ENCODE measurements at places on chromosomes 5 and 9. TPM values are rescaled to one million over a fixed set of nuclear protein-coding genes. Genes with fewer than 3 reads are reported as not detected.

The PCDHGA11 gene
- not detected for polyA plus RNA-seq

The FGD3 gene
- 26.1 TPM for polyA plus RNA-seq

The ANKRA2 gene
- polyA plus RNA-seq: 37.9 TPM

The RNF180 gene
- polyA plus RNA-seq: 1.2 TPM

The F12 gene
- polyA plus RNA-seq: 17.0 TPM

The PCSK5 gene
- polyA plus RNA-seq: 14.3 TPM

The CCDC183 gene
- 2.7 TPM for polyA plus RNA-seq

The FASTKD3 gene
- polyA plus RNA-seq: 11.7 TPM

The WASHC1 gene
- 17.9 TPM for polyA plus RNA-seq

The DEPDC1B gene
- 9.4 TPM for polyA plus RNA-seq

DNA sequence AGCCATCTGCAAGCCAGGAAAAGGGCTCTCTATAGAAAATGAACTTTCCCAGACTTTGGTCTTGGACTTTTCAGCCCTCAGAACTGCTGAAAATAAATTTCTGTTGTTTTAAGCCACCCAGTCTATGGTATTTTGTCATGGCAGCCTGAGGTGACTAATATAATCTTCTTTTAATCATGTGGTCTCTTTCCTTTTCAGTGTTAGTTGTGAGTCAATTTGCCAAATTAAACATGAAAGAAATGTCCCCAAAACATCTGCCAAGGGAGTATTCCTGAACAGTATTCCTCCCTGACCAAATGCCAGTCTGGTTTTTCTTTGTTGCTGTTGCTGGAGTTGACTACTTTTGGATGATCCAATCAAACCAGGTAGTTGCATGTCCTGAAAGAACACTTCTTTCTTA lies 4.7 kb upstream of the YTHDC2 start:
- no peak overlapping the region for H3K4me3 ChIP-seq
- peaks cover 4% of the 10 kb centered on the region for H3K4me1 ChIP-seq
- H3K27me3 ChIP-seq: peaks cover 5% of the 10 kb centered on the region
- no peaks in the 10 kb centered on the region for H3K36me3 ChIP-seq

GRCh38 chr5:7246287-7246686 lies 149.7 kb upstream of the ADCY2 start:
- no peak overlapping the region for H3K27ac ChIP-seq
- DNase-seq: no peak
- H3K27me3 ChIP-seq: no peaks in the 10 kb centered on the region
- peaks cover 6% of the 10 kb centered on the region for H3K4me1 ChIP-seq
- H3K36me3 ChIP-seq: no peaks in the 10 kb centered on the region
- no peak overlapping the region for H3K4me3 ChIP-seq

GRCh38 chr5:171318026-171318425 lies 9.0 kb downstream of the TLX3 start:
- DNase-seq: no peak
- H3K27ac ChIP-seq: no peak overlapping the region
- no peak overlapping the region for H3K4me3 ChIP-seq

GRCh38 chr5:161273410-161273809 lies 273.1 kb downstream of the GABRB2 start:
- H3K4me1 ChIP-seq: no peaks in the 10 kb centered on the region
- DNase-seq: no peak
- no peak overlapping the region for H3K4me3 ChIP-seq
- H3K36me3 ChIP-seq: no peaks in the 10 kb centered on the region

DNA sequence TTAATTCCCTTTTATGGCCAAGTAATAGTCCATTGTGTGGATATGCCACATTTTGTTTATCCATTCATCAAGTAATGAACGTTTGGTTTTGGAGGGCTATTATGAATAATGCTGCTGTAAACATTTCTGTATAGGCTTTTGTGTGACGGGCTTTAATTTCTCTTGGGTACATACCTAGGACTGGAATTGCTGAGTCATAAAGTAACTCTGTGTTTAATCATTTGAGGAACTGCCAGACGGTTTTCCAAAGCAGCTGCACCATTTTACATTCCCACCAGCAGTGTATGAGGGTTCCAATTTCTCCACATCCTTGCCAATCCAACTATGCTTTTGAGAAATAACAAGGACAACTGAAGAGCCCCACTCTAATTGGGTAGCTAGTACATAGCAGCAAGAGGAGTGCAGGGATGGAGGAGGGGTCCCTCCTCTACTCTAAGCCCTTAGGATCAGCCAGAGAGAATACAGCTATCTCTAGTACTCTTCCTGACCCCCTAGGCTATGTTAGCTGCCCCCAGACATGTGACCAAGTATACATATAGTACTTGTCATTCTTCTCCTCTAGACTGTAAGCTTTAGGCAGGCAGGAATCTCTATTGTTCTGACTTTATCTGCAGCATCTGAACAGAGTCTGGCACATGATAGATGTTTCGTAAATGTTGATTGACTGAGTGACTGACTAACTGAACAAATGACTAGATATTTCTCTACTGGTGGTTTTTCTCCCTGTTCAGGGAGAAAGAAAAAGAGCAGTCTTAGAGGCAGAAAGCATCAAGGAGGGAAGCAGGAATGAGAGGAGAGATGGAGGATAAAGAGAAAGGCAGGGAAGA lies 22.1 kb upstream of the MATR3 start:
- DNase-seq: no peak
- no peak overlapping the region for H3K4me3 ChIP-seq
- no peaks in the 10 kb centered on the region for H3K36me3 ChIP-seq
- no peaks in the 10 kb centered on the region for H3K27me3 ChIP-seq
- peaks cover 13% of the 10 kb centered on the region for H3K4me1 ChIP-seq

DNA sequence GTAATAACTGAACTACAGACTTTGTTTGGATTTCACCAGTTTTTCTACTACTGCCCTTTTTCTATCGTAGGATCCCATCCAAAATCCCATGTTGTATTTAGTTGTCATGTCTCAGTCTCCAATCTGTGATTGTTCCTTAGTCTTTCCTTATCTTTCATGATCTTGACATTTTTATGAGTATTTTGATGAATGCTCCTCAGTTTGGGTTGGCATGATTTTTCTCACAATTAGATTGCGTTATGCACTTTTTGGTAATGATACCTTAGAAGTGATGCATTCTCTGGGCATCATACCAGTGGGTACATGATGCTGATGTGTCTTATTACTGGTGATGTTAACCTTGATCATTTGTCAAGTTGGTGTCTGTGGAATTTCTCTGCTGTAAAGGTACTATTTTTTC lies 5.7 kb downstream of the SLC22A4 start:
- no peaks in the 10 kb centered on the region for H3K36me3 ChIP-seq
- no peak overlapping the region for H3K4me3 ChIP-seq
- no peak for DNase-seq
- H3K4me1 ChIP-seq: peaks cover 4% of the 10 kb centered on the region
- H3K27ac ChIP-seq: no peak overlapping the region
- H3K27me3 ChIP-seq: no peaks in the 10 kb centered on the region

- no peaks in the 10 kb centered on the region for H3K27me3 ChIP-seq
- H3K4me1 ChIP-seq: no peaks in the 10 kb centered on the region
- H3K4me3 ChIP-seq: no peak overlapping the region
- no peak for DNase-seq
- H3K36me3 ChIP-seq: no peaks in the 10 kb centered on the region
These were observed 113.3 kb downstream of the PTTG1 start for GRCh38 chr5:160534914-160535313.

DNA sequence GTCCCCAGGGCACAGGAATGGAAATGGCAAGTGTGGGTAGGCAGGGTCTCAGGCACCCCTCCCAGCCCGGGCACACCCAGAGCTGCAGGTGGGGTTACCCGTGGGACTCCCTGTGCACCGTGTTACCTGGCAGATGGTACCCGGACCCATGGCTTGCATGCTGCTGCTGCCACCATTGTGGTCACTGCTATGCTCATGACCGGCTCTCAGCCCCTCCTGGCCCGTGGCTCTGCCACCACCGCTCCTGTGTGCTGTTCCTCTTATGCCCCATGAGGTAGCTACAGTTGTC lies 21.7 kb upstream of the HMCN2 start:
- H3K4me1 ChIP-seq: no peaks in the 10 kb centered on the region
- no peaks in the 10 kb centered on the region for H3K36me3 ChIP-seq
- H3K27me3 ChIP-seq: no peaks in the 10 kb centered on the region
- DNase-seq: no peak
- no peak overlapping the region for H3K27ac ChIP-seq

- H3K27me3 ChIP-seq: no peaks in the 10 kb centered on the region
- H3K27ac ChIP-seq: no peak overlapping the region
- H3K4me3 ChIP-seq: no peak overlapping the region
- H3K4me1 ChIP-seq: no peaks in the 10 kb centered on the region
- H3K36me3 ChIP-seq: no peaks in the 10 kb centered on the region
- DNase-seq: no peak
These were observed 23.2 kb downstream of the TSPAN17 start for GRCh38 chr5:176670449-176670848.

DNA sequence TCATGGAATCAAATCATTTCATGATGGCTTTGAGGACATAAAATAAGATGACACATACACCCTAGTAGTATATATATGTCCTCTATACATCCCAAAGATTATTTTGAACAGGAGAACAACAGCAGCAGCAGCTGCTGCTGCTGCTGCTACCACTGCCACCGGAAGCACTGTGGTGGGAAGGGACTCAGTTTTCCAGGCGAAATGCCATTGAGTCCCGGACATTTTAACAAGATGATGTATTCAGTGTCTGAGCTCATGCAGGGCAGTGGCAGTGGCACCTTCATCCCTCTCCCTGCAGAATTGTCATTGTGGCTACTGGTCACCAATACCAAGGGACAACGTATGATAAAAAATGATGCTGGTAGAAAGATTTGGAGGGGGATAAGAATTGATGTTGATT lies 151.3 kb downstream of the CHSY3 start:
- no peaks in the 10 kb centered on the region for H3K36me3 ChIP-seq
- H3K27me3 ChIP-seq: no peaks in the 10 kb centered on the region
- no peak for DNase-seq
- H3K27ac ChIP-seq: no peak overlapping the region
- H3K4me1 ChIP-seq: no peaks in the 10 kb centered on the region

GRCh38 chr9:92276331-92277032 lies 17.0 kb downstream of the IARS1 start:
- no peaks in the 10 kb centered on the region for H3K27me3 ChIP-seq
- no peak overlapping the region for H3K27ac ChIP-seq
- DNase-seq: no peak
- no peaks in the 10 kb centered on the region for H3K4me1 ChIP-seq

- H3K27me3 ChIP-seq: no peaks in the 10 kb centered on the region
- H3K4me3 ChIP-seq: no peak overlapping the region
These were observed 25.5 kb downstream of the AGTPBP1 start for GRCh38 chr9:85716031-85716877.

- peak overlapping the region; percentile 18 for H3K27ac ChIP-seq
- H3K4me3 ChIP-seq: no peak overlapping the region
- DNase-seq: no peak
- H3K36me3 ChIP-seq: no peaks in the 10 kb centered on the region
- no peaks in the 10 kb centered on the region for H3K4me1 ChIP-seq
These were observed 32.2 kb downstream of the ACER2 start for GRCh38 chr9:19440823-19441580.

DNA sequence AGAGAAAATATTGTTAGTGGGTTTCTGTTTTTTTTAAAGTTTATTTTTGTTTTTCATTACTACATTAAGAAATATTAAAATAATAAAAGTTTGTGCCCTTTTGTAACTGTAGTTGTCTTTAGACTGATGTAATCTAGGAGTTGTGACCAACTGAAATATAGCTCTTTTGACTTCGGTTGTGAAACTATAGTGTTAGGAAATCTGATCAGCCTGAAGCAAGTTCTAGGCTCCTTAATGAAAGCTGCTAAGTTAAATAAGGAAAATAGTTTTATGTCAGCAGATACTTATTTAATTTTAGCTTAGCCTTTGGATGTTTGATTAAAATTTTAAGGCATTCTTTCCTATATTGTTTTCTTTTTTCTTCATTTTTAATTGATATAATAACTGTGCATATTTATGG lies 14.2 kb downstream of the AP3S1 start:
- peak; percentile 20 for DNase-seq
- H3K27me3 ChIP-seq: no peaks in the 10 kb centered on the region
- H3K4me3 ChIP-seq: no peak overlapping the region
- peaks cover 5% of the 10 kb centered on the region for H3K4me1 ChIP-seq
- H3K36me3 ChIP-seq: no peaks in the 10 kb centered on the region
- H3K27ac ChIP-seq: no peak overlapping the region

GRCh38 chr5:176810081-176810597 lies at the start of gene UNC5A:
Gene UNC5A (plus strand): TSS chr5:176810559. CDS start chr5:176810751, 192 bp downstream.
- H3K27me3 ChIP-seq: peaks cover 31% of the 10 kb centered on the region
- H3K4me3 ChIP-seq: peak within 1 kb of the TSS; percentile 33
- H3K4me1 ChIP-seq: no peaks in the 10 kb centered on the region
- no peak within 1 kb of the TSS for H3K27ac ChIP-seq
- no peaks in the 10 kb centered on the region for H3K36me3 ChIP-seq

DNA sequence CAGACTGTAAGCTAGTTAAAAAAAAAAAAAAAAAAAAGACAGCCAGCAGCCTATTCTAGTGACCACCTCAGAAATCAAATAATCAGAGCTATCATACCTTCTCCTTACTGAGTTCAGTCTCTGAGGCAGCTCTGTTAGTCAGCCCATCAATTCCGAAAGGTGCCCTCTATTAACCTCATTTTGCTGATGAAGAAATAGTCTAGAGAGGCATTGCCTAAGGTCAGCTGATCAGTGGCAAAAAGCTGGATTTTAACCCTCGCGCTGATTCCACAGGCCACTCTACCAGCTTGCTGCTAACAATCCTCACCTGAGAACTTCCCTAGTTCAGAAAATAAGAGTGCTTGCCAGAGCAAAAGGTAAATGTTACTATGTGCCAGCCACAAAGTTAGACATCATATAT lies 172.0 kb downstream of the DENND1A start:
- H3K27me3 ChIP-seq: no peaks in the 10 kb centered on the region
- H3K36me3 ChIP-seq: peaks cover 3% of the 10 kb centered on the region
- DNase-seq: no peak
- H3K4me1 ChIP-seq: no peaks in the 10 kb centered on the region
- H3K4me3 ChIP-seq: no peak overlapping the region

GRCh38 chr5:2570586-2570985 lies 180.9 kb downstream of the IRX2 start:
- no peaks in the 10 kb centered on the region for H3K4me1 ChIP-seq
- DNase-seq: no peak
- H3K27me3 ChIP-seq: no peaks in the 10 kb centered on the region
- H3K27ac ChIP-seq: no peak overlapping the region
- no peak overlapping the region for H3K4me3 ChIP-seq

DNA sequence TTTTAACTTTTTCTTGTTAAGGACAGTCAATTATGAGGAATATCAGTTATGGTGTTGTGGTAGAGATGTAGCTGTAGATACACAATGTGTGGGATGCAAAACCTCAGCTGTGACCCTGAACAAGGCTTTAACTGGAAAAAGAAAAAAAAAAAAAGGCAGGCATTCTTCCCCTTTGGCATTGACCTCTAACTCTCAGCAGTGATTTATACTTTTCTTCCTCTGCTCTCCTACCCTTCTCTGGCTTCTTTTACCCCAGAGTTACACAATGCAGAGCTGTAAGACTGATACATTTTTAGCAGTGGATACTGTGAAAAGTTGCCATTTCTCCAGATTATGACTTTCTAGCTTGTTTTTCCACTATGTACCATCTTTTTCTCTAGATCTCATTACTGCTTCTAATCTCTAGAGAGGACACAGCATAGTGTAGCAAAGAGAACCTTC lies 2.0 kb downstream of the CTNNAL1 start:
- H3K36me3 ChIP-seq: no peaks in the 10 kb centered on the region
- DNase-seq: no peak
- no peak overlapping the region for H3K27ac ChIP-seq
- no peaks in the 10 kb centered on the region for H3K27me3 ChIP-seq

- no peak overlapping the region for H3K27ac ChIP-seq
- H3K4me1 ChIP-seq: no peaks in the 10 kb centered on the region
- DNase-seq: no peak
- H3K27me3 ChIP-seq: no peaks in the 10 kb centered on the region
- no peaks in the 10 kb centered on the region for H3K36me3 ChIP-seq
- H3K4me3 ChIP-seq: no peak overlapping the region
These were observed 111.3 kb upstream of the ADRA1B start for GRCh38 chr5:159805021-159805420.

GRCh38 chr5:129379406-129379805 lies 80.7 kb upstream of the ADAMTS19 start:
- H3K27me3 ChIP-seq: no peaks in the 10 kb centered on the region
- no peak for DNase-seq
- H3K27ac ChIP-seq: peak overlapping the region; percentile 34
- no peak overlapping the region for H3K4me3 ChIP-seq
- H3K4me1 ChIP-seq: peaks cover 21% of the 10 kb centered on the region

All from small intestine (tissue), 16 donors.